ENCODE measurements at places on chromosomes 2 and 18.

DNA sequence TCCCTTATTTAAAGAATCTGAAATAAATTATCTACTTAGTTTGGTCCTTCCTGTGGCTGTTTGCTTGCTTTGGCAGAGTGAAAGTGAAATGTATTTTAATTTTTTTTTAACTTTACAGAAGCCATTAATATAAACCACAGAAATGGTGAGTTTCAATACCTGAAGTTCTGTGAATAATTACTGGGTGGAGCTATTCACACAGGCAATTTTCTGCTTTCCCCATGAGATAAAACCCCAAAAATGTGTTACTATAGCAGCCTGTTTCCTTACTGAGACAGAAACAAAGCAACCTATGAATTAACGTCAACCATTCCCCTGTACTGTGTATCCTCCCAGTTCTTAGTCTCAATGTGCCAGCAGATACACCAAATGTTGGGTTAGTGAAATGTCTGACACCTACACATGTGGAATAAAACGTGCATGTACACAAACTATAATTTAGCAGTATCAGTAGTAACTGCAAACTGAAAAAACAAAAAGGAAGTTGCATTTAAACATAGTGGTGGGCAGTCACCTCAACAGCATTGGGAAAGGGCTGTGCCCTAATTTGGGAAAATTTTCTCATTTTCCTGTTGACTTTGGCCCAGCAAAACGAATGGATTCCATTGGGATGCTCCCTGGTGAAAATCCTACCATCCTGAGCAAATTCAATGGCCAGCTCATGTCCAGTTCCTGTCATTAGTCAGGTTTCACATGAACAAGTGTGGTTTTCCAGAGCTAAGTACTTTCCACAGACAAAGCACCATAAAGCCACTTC is 73.1 kb upstream of the RMDN2 start:
- no peak for DNase-seq

DNA sequence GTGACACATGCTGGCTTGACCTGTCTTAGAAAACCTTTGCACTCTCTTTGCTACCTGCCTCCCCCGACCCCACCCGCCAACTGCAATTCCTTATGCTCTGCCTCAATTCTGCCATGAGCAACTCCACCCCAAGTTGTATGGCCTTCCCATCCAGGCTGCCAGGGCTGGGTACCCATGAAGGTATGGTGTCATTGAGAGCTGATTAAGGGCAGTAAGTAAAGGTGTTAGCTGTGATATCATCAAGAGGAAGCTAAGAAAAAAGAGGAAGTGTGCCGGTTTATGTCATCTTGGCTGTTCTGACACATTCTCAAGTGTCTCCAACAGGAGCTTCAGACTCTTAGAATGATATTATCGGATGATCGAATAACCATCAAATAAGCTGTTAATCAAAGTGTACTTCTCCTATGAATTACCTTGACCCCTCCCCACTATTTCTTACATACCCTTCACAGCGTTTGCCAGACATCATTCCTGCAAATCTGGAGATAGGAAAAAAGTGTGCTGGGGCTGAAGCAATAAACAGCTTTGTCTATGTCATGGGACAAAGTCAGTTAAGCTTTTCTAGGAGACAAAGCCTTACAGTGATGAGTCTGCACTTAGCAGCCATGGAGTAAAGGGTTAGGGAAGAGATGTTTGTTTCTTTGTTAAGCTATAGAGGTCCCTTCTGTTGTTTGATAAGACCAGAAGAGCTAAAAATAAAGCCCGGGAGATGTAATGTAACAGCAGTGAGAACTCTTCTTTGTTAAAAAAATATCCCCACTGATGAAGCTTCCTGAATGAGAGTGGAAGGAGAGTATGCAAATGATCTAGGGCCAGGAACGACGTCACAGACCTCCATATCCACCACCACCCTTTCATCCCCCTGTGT is 40.4 kb upstream of the SMAD2 start:
- no peak for DNase-seq

DNA sequence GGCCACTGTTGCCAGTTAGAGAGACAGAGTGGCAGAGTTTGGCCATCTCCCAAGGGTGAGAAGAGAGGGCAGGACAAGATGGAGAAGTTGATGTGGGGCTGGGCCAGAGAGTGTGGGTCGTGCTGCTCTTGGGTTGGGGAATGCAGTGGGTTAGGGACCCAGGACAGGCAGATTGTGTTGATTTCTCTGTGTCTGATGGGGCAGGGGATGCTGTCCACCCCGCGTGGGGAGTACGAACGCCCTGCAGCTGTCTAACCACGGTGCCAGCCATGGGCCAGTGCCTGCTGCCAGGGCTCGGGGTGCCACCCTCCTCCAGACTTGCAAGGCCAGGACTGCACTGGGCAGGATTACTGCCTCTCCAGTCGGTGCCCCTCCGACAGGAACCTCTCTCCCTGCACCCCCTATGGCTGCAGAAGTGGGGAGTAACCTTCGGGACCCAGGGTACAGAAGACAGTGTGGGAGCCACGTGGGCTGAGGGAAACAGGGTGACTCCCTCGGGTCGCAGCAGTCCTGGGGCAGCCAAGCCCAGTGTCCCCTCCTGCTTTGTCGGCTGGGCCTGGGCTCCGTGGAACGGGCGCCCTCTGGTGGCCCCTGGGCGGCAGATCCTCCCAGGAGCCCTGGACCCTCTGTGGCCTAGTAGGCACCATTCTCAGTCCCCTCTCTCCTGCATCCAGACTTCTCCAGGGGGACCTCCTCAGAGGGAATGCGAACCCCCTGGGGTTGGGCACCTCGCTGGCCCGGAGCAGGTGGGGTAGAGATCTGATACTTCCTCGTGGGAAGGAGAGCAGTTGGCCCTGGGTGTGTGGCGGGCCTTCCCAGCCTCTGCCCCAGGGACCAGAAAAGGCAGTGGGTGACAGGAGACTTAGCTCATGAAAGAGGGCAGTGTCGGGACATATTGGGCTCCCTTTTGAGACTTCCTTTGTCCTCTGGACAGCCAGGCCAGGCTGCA is 2.7 kb downstream of the GPC1 start:
- peak; percentile 52 for DNase-seq

- no peak for DNase-seq
Measured at GRCh38 chr2:144496092-144496976, 23.6 kb downstream of the ZEB2 start.

Data from activated T-helper 1 cell treated with Interleukin-2 at 50 U/mL for 16 hours (primary cell).